T-helper 1 cell (primary cell): ENCODE measurements at places on chromosomes 5 and 9.

- DNase-seq: no peak
These were observed 20.9 kb upstream of the HAPLN1 start for GRCh38 chr5:83741571-83741970.

DNA sequence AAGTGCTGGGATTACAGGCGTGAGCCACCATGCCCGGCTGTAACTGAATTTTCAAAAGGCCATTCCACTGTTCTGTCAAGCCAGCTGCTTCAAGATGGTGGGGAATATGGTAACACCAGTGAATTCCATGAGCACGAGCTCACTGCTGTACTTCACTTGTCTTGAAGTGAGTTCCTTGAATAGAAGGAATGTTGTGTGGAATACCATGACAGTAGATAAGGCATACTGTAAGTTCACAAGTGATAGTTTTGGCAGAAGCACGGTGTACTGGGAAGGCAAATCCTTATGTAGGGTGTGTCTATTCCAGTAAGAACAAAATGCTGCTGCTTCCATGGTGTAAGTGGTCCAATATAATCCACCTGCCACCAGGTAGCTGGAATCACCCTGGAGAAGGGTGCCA is 6.6 kb upstream of the PRXL2C start:
- no peak for DNase-seq

GRCh38 chr9:134484479-134484878 is 157.1 kb upstream of the COL5A1 start:
- DNase-seq: no peak

DNA sequence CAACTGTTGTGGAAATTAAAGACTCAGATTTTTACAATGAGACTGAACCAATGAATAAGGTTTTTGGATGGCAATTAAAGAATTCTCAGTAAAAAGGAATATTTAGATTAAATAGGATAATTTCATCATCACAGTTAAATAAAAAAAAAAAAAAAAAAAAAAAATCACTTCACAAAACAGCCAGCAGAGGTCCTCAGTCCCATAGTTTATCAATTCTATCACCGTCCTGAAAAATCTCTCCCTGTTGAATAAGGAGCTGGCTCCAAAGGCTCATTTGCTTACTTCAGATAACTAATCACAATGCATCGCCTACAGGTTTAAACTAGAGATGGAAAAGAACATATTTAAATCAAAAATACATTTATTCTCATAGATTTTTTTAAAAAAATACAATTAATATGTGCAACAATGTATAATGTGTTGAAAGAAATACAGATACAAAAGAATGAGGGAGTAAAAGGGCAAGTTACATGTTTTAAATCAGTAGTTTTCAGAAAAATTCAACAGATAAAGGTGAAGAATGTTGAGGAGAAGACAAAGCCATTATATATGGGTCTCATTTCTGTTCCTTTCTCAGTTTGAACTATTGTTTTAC is 175.8 kb upstream of the CHD1 start:
- no peak for DNase-seq

DNA sequence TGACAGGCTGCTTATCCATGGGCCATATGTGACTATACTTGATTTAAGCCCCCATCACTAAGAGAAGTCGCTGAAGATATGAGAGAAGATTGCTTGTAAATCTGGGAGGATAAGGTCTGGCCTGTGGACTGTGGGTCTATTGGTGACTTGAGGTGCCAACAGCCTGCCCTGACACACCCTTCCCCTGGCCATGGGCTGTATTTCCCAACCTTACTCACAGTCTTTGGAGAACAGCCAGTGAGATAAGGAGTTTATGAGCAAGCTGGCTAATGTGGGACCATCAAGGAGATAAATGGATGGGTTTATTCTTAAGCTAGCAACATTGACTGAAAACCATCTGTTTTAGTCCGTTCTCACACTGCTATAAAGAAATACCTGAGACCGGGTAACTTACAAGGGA is 231.3 kb downstream of the ZSWIM6 start:
- no peak for DNase-seq

DNA sequence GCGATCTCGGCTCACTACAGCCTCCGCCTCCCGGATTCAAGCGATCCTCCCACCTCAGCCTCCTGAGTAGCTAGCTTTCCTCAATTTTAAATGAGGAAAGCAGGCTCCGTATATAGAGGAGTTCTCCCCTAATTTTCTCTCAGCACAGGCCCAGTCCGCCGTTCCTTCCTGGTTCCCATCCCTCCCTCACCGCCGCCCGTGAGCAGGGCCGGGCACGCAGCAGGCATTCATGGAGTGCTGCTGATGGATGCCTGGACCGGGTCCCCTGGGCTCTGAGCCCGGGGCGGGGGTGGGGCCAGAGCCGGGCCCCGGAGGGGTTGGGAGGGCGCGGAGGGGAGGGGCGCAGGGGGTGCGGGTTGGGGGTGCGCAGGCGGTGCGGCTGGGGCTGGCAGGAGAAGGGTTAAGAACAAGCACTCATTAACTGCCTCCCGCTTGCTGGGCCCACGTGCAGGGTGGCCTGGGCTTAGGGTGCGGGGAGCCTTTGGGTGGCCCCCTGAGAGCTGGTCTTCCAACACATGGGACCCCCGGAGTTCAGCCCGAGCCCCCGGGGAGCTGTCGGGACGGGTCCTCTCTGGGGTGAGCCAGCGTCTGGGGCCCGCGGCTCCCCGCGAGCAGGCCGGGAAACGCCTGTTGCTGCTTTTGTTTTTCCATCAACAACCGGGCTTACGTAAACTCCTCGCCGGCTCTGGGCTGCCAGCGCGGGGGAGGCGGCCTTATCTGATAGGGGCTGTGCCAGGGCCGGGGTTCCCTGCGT is 33.7 kb downstream of the LHX2 start:
- no peak for DNase-seq

DNA sequence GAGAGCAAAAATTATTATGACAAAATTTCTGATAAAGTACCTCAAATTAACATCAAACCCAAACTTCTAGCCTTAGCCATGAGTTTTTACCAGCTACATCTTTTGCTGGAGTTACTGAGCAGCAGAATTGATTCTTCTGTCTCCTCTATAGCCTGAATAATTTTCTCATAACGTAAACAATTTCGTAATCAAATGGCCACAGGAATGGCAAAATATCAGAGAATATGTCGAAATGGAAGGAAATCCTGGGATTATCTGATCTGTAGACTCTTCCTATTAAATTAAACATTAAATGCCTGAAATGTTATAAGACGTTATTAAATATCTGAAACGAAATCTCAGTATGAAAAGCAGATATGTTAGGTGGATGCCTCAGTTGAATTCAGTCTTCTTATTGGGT is 41.1 kb downstream of the LURAP1L start:
- DNase-seq: no peak

GRCh38 chr9:7788772-7789171 is 10.8 kb downstream of the DMAC1 start:
- DNase-seq: no peak

- DNase-seq: no peak
These were observed 19.2 kb downstream of the ADCY2 start for GRCh38 chr5:7415123-7415522.

GRCh38 chr5:176819476-176819875 is 9.1 kb downstream of the UNC5A start:
- no peak for DNase-seq

DNA sequence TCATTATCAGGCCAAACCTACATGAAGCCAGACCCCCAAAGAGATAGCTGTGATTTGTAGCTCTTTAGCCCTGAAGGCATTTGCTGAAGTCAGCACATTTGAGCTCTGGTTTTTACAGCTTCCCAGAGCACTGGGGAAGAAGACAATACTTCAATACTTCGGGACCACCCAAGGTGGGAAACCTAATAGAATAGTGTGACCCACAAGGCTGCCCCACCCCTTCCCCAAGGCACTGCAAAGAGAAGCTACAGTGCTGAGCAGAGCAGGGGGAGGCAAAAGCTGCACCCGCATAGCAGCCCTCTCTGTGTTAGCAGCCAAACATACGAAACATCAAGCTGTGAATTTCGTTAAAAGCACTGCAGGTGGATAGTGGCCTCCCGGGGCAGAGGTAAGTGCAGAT is 87.3 kb downstream of the HSD17B3 start:
- no peak for DNase-seq

- DNase-seq: no peak
These were observed 1143.8 kb downstream of the MAT2B start for GRCh38 chr5:164649266-164649665.

GRCh38 chr9:137447722-137448601 is 6.8 kb upstream of the ENTPD8 start:
- DNase-seq: no peak

GRCh38 chr5:33608344-33609041 is 167.7 kb downstream of the TARS1 start:
- no peak for DNase-seq

- DNase-seq: no peak
These were observed 312.9 kb downstream of the ISL1 start for GRCh38 chr5:51696122-51696521.

DNA sequence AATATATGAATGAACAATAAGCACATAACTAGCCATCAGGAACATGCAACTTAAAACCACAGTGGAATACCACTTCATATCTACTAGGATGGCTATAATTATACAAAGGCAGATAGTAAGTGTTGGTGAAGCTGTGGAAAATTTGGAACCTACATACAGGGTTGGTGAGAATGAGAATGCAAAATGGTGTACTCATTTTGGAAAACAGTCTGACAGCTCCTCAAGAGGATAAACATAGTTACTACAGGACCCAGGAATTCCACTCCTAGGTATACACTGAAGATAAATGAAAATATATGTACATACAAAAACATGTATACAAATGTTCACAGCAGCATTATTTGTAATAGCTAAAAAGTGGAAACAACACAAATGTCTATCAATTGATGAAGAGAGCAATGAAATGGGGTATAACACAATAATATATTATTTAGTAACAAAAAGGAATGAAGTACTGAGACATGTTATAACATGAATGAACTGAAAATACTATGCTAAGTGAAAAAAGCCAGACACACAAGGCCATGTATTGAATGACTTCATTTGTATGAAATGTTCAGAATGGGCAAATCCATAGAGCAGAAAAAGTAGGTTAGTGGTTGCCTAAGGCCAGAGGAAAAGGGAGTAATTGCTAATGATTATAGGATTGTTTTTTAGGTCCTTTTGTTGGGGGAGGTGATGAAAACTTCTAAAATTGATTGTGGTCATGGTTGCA is 31.2 kb upstream of the CDK5RAP2 start:
- DNase-seq: no peak

- DNase-seq: no peak
These were observed 2.8 kb upstream of the PTPDC1 start for GRCh38 chr9:94081435-94081834.

GRCh38 chr5:82295959-82296531 is 17.9 kb upstream of the RPS23 start:
- no peak for DNase-seq

GRCh38 chr5:103224118-103224893 is 34.3 kb upstream of the MACIR start:
- DNase-seq: no peak

DNA sequence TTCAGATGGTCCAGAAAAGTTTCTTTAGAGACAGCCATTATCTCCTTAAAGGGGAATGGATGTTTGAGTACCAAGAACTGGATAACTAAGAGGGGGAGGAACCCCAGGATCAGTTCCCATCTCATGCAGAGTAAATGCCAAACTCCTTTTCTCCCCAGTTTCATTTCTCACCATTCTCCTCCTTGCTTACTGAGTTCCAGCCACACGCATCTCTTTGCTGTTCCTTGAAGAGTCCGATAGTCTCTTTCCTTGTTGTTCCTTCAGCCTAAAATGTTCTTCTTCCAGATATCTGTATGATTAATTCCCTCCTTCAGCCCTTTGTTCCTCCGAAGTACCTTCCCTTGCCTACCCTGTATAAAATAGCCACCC is 30.0 kb downstream of the KDM4C start:
- no peak for DNase-seq

DNA sequence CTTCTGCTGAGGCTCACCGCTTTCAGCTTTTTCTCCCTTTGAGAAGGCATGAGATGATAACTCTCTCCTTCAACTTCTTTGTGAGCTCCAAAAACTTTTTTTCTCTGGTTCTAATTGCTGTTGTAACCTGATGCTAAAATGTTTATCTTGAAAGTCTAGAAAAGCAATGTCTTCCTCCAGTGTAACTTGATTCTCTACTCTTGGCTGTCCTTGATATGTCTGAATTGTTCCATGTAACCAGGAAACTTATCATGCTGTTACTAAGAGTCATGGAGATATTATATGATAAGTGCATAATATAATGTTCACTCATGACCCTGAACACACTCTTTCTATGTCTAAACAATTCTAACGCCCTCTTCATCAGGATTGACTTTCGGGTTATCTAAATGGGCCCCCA is 128.0 kb upstream of the ABCA1 start:
- no peak for DNase-seq

DNA sequence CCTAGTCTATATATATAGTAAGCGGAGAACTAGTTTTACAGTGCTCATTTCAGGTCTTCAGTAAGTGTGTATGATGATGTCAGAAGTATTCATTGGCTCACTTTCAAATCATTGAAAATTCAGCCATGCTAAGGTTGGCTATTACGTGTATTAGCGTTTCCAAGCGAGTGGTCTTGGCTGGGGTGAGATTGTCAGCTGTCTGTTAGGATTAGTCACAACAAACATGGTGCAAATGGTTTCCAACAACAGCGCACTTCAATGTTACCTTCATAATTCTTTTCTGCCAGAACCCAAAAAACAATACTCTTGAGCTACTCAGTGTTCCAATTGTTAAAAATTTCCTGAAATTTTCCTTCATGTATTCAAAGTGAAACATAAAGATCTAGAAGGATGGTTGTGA is 283.0 kb downstream of the AOPEP start:
- DNase-seq: no peak

- DNase-seq: no peak
These were observed 29.8 kb upstream of the CLPTM1L start for GRCh38 chr5:1374679-1375055.

DNA sequence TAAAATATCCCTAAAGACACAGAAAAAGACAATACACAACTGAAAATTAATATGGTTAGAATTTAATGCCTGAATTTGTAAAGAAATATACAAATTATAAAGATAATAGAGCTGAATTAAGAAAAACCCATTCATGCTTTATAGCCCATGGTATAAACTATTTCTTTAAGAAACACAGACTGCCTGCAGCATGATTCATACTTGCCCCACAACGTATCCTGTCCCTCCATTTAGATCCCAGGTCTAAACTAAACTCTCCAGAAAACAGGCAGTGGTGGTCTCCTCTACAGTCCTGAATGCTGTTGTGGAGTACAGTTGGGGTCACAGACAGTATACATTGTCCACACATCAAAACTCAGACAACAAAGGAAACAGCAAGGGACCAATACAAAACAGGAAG is 24.8 kb downstream of the IL6ST start:
- no peak for DNase-seq

DNA sequence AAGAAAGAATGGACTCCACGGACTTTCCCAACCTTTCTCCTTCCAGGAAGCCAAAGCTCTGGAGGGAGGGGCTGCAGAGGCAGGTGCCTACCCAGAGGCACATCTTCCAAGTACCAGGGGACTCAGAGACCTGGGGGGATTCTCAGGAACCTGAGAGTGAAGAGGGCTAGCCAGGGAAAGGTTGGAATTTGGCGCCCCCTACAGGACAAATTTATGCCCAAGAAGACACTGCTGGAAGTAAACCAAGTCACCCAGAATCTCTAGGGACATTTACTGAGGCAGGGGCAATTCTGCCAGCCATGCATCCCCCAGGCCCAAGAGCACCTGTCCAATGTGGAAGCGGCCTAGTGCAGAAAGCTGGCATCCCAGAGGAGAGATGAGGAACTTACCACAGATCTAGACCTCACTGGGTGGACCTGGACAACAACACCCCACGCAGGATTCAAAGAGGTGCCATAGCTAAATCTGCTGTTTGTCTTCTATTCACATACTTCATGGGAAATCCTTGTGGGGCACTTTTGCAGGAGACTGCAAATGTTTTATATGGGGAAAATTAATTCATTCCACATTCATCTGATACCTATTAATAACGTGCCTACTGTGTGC is 25.9 kb upstream of the IDNK start:
- peak; percentile 23 for DNase-seq
